ENCODE measurements at places on chromosomes 3 and 15.

DNA sequence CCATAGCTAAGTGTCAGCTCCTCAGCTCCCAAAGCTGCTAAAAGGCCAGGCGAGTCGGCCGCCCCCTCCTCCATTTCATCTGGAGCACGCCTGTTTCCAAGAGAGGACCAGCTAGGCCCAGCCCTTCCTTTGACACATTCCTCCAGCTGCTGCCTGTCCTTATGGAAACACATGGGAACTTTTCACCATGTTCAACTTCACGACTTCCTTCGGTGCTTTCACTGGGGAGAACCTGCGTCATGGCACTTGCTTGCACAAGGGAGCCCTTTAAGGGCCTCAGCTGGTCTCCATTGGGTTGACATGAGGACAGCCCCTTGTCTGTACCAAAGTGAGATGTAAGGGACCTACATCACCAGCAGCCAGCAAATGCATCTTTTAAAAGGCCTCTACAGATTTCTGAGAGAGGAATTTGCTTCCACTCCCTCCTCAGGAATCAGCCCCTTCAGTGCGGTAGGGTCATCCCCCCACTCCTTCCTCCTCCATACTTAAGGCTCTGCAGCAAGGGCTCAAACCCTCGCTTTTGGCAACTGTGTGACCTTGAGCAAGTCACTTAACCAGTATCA lies 2.1 kb downstream of the MAGI1 start:
- DNase-seq, result no peak

GRCh38 chr15:55279746-55280351 lies 9.8 kb downstream of the RAB27A start:
- DNase-seq, result peak; percentile 53

DNA sequence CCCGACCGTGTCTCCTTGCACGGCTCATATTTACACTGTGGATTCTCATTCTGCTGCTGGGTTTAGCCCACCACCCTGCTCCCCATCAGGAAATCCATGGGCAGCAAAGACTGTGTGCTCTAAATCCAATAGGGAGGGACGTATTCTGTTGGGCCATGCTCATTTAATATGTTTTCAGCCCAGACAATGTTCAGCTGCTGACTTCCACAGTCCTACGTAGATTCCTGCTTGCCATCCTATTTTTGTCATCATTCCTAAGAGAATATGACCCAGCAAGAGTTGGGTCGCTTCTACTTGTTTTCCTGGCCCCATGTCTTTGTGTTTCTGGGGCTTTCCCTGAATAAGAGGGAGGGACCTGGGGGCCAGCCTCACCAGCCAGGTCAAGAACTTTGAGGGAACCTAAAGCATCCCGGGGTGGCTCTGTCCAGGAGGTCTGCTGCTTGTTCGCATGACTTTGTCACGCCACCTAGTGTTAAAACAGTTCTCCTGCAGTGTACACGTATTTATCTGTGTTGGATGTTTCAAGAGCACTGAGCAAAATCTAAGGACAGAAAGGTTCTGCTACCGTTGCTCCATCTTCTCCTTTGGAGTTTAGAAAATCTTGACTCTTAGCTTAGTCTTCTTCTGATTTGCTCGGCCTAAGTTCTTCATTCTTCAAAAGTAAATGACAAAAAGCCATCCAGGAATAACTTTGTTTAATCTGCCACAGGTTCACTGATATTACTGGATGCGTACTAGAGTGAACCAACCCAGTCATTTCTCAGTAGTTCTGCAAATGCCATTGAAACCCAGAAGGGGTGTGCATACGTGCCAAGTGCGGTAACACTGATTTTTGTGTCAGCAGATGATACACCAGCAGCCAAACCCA lies 79.8 kb upstream of the NR2E3 start:
- DNase-seq, result peak; percentile 28

DNA sequence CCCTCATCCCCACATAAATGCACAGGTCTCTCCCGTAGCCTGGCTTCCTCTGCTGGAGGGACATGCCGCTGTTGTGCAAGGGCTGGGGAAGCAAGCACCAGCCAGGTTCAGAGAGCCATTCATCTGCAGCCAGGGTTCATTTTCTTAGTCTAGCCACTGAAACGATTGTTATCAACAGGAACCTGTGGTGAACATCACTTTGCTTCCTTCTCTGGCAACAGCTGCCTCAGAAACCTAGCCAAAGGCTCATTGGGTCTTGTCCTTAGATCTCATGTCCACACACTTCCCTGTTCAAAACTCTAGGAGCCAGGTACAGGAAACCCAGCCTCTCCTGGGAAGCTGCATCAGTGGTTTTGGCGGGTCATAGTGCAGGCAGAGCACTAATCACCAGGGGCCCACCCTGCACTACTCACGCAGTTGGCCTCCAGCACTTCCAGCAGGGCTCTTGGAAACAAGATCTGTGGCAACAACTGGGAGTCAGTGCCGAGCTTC lies 47.0 kb downstream of the OXNAD1 start:
- no peak for DNase-seq

DNA sequence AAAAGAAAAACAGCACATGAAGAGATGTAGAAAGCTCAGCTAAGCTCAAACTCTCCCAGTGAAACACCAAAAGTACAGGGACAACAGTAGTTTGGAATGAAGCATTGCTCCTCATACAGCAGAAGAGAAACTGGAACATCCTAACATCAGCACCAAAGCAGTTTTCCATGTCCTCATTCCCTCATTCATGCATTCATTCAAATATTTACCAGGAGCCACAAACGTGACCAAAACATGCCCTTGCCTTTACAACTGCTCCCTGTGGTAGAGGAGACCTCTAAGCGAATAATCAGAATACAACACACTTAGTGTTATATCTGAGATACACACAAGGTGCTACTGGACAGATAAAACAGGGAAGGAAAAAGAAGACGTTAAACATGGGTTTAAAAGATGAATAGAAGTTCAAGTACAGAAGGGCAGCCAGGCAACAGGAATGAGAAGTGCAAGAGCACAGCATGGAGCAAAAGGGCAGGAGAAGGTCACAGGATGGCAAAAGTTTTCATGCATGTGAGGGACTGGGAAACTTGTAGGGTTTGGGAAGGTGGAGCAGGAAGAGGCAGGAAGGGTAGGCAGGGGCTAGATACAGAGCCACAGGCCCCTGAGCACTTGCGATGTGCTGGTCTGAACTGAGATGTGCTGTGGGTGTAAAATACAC lies 58.5 kb upstream of the LMCD1 start:
- no peak for DNase-seq

GRCh38 chr3:6965881-6966280 lies 105.0 kb downstream of the GRM7 start:
- DNase-seq, result no peak

GRCh38 chr3:168094580-168094876 lies 1.2 kb downstream of the GOLIM4 start:
- DNase-seq, result peak; percentile 75

DNA sequence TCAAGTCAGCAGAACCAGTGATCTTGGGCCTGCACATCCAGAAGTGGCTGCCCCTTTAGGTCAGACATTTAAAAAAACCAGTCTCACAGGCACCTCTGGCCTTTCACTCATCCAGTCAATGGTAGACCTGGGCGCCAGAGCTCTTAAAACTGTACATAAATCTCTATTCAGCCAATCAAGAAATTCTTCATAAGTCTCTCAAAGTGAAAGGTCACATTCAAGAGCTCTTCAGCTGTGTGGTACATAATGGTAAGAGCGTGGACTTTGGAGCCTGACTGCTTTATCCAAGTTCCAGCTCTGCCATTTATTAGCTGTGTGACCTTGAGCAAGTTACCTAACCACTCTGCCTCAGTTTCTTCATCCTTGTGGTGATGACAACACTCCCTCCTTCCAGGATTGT lies 22.3 kb upstream of the MORF4L1 start:
- DNase-seq, result no peak

- peak; percentile 26 for DNase-seq
Observed at GRCh38 chr3:46517784-46518181, 20.0 kb downstream of the RTP3 start.

- no peak for DNase-seq
Observed at GRCh38 chr3:188476935-188477334, 323.0 kb downstream of the LPP start.

- DNase-seq, result peak; percentile 21
Observed at GRCh38 chr3:42663581-42664437, 10.3 kb downstream of the ZBTB47 start.

GRCh38 chr3:37127340-37127739 lies 47.0 kb downstream of the LRRFIP2 start:
- no peak for DNase-seq

DNA sequence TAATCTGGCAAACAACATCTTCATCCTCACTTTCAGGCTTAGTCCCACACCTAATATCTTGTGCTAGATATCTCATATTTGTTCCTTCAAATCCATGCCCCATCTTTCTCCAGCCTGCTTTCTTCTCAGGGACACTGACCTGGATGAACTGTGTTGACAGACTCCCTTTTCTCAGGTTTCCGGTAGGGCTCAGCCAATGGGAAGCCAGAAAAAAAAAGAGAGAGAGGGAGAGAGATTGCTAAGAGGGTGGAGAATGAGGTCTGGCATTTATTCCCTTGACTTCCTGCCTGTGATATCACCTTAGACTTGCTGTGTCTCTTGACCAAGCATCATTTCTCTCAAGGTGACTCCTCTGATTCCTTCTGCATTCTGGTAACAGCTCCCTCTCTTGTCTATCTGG lies 145.6 kb upstream of the ABI3BP start:
- no peak for DNase-seq

GRCh38 chr3:76456322-76456721 lies 583.6 kb upstream of the ROBO2 start:
- no peak for DNase-seq

DNA sequence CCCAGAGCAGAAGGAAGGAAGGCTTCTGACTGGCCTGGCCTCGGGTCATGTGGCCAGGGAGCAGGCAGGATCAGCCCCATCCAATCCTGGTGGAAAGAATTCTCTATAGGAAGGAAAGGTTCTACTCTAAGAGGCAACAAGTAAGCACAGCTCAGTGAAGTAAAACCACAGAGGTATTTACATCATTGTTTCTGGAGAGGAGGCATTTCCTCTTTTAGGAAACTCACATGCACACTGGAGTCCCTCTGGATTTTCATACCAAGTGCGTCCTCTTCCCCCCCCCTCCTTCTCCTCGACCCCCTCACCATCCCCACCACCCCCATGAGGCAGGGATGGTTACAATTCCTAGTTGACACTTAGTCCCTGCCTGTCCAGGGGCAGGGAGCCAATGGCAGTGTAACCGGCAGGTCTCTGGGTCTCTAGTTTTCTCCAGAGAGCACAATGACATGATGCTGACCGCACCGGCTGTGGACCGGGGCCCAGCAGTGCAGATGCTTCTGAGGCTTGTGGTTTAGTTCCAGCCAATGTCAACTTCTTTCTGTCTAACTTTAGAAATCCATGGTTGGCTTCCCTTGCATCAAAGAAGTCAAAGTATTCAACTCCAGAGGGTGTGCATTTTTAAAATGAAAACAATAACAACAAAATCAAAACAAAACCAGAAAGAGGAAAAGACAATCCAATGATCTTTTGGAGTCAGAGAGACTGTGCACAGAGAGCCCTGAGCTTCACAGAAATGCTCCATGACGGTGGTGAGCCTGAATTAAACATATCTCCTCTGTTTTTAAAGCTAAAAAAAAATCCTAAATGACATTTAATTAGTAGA lies 230.3 kb upstream of the TLE3 start:
- peak; percentile 33 for DNase-seq

- DNase-seq, result peak; percentile 10
Observed at GRCh38 chr3:167146911-167147310, 233.2 kb downstream of the ZBBX start.

DNA sequence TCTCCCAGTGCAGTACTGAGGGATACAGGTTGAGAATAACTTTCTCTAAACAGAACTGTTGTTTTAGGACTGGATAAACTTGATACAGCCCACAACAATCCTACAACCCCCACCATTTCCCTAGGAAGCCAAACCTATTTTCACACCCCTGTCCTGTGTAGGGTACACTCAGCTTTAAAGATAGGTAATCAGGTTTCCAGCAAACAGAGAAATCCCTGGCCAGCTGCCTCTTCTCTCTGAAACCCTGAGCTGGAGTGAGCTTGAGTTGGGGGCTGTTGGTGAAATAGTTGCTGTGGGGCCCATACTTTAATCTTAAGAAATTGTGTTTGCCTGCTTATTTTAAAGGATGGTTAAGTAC lies 22.1 kb downstream of the ARHGAP31 start:
- DNase-seq, result no peak

DNA sequence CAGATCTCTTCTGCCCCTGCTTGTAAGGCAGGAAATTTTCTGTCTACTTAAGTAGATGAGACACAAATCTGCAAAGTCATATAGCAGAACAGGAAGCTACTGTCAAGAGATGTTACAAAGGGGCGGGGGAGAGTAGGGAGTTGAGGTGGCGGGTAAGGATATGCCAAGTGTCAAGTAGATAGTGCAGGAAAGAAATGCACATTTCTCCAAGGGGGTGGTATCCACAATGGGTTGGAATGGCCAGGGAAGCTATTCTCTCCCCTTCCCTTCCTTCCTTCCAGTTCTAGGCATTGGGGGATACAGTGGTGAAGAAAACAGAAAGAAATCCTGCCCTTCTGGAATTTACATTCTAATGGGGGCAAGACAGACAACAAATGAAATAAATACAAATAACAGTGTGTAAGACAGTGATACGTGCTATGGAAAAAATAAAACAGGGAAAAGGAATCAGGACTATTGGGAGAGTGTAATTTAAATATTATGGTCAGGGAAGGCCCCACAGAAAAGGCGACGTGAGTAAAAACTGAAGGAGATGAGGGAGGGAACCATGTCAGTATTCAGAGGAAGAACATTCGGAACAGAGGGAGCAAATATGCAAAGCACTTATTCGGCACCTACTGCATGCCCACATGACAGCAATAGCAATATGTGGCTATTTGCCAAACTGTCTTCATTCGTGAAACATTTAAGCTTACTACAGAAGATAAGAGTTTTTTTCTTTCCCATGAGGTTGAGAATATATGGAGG lies 42.8 kb upstream of the RNU6-1 start:
- peak; percentile 83 for DNase-seq

GRCh38 chr3:145678401-145678800 lies 482.6 kb downstream of the PLOD2 start:
- DNase-seq, result no peak

DNA sequence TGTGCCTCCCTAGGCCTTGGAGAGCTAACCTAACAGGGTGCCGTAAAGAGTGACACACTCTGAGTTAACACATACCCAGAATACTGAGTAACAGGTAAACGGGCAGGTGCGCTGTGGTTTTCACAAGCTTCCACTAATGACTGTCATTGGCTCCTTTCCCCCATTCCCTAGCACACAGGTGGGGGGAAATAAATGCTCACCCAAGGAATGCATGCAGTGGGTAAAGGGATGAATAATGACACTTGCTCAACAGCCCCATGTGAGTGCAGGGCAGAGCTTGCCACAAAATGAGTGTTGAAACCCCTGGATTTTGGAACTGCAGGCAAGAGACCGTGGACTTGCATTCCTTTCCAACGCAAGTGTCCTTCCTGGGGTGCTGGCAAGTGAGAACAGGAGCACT lies 57.6 kb downstream of the ADAMTS17 start:
- DNase-seq, result no peak

DNA sequence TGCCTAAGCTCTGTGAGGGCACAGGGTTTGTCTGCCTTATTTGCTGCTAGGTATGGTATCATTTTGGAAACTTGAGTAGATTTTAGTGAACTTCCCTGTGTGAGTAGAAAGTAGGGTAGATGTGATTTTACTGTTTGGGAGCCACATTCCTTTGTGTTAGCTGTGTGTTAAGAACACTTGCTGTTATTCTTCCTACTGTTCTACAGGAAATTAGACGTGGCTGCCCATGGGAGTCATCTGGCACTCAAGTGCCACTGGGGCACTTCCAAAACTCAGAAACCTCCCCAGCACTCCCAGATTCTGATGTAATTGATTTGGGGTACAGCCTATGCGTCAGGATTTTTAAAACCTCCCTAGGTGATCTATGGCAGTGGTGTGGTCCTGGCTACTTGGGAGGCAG lies 369.9 kb upstream of the C2CD4B start:
- no peak for DNase-seq

Data from inflammatory macrophage (primary cell).